ENCODE measurements at places on chromosomes 11 and 22.
A peak's percentile ranks its signal among the peaks of the same experiment; 100 is the strongest.

- DNase-seq: peak; percentile 88
Measured at GRCh38 chr11:2378527-2379210, 1.6 kb downstream of the CD81 start.

DNA sequence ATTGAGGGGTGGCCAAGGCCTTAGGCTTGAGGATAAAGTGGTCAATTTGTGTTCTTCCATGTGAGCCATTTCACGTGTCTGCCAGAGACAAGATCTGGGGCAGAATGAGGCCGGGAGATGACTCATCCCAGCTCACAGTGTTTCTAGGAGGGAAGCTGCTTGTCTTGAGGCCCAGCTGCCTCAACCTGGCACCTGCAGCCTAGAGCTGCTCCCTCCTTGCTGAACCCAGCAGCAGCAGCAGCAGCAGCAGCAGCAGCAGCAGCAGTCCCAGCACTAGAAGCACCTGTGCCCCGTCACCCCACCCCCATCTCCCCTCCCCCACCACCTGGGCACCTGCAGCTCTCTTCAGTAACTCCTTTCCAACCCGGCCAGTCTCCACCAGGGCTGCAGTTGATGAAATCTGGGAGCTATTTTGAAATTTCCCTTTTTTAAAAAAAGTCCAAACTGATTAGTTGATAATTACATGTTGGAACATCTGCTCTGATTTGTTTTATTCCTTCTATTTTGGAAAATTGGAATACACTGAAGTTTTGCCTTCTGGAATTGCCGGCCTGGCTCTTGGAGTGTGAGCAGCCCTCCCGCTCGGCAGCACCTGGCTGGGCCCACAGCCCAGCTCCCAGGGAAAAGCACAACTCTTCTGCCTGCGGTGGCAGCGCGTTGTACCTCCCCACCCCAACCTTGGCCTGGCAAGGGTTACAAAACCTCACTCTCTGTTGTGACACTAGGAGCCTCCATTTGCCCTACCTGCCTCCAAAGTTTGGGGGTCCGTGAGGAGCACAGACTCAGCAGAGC lies 143.5 kb downstream of the NXPE2 start:
- DNase-seq: peak; percentile 28

DNA sequence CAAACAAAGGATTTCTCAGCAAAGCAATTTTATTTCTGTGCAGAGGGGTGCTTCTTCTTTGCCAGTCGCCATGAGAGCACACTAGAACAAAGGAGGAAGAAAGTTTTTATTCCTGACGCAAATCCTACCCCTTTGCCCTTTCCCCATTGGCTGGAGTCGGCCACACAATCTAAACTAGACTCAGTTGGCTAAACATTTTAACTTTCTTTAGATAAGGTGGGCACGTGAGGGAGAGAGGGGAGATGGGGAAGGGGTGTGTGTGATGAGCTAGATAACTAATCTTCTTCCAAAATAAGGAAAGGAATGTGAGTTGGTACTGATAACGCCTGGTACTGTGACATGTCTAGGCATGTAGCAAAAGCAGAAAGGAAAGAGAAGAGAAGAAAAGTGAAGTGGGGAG lies 626 bp downstream of the TRIM22 start:
- DNase-seq: peak; percentile 50

- DNase-seq: peak; percentile 36
Measured at GRCh38 chr11:76850815-76851214, 9.9 kb upstream of the ACER3 start.

GRCh38 chr11:7418906-7419305 lies 66.4 kb upstream of the OLFML1 start:
- DNase-seq: no peak

- DNase-seq: no peak
Measured at GRCh38 chr11:75526192-75526541, 426 bp upstream of the GDPD5 start.

GRCh38 chr11:134958336-134958640 lies 546.2 kb upstream of the B3GAT1 start:
- DNase-seq: no peak

- DNase-seq: no peak
Measured at GRCh38 chr11:101429703-101430540, 153.9 kb downstream of the TRPC6 start.

DNA sequence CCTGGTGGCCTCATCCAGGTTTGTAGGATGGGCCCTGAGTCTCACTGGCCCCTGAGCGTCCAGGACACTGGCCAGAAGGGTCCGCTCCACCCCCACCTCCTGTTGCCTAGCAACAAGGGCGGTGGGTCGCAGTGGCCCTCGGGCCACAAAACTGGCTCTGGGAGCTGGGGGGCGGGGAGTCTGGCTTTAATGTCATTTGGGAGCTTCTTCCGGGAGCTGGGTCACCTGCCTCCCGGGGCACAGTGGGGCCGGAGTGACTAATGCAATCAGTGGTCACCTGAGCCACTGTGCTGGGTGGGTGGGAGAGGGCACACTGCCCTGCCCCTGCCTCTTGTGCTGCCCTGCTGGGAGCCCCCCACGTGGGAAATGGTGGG lies 2.6 kb downstream of the TH start:
- DNase-seq: no peak

DNA sequence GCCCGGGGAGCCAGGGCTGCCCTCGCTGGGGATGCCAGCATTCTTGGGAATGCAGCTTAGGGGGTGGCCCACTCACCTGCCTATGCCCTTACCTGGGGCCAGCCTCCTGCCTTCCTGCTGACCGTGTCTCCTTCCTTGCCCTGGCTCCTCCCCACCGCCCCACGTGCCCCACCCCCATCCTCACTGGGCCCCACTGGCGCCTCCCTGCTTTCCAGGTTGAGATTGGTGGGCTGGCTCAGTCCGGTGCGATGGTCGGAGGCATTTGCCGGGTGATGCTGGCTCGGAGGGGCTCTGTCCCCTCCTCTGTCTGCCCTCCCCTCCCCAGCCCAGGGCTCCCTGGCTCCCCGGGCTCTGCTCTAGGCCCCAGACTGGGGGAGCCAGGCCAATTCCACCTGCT lies 34.1 kb upstream of the GRAMD4 start:
- no peak for DNase-seq

DNA sequence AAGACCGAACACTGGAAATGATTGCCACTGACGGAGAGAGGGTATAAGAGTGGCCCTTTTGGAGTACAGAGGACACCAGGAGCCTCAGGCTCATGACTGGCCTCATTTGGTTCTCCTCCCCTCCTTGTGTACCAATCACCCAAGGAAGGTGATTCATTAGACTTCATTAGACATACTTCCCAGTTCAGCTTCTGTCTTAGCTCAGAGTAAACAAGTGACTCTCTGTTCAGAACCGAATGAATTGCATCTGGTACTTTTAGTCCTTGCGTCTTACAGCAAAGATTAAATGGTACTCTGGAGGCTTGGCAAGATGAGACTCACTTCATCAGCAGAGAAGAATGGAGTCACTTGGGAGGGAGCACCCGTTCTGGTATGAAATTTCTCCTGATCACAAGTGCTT lies 75.2 kb downstream of the ZNRF3 start:
- DNase-seq: peak; percentile 56

DNA sequence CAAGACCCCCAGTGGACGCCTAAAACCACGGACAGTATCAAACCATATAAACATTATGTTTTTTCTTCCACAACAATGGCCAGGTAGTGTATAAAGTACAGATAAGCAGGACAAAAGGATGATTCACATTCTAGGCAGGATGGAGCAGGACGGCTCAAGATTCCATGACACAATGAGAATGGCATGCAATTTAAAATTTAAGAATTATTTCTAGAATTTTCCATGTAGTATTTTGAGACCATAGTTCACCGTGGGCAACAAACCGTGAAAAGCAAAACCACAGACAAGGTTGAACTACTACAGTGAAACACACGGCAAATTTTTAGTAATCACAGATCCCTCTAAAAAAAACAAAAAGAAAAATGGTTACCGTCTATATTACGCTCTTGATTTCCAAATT lies 7.5 kb downstream of the NARS2 start:
- peak; percentile 71 for DNase-seq

- DNase-seq: peak; percentile 7
Measured at GRCh38 chr11:76501526-76502202, 56.8 kb downstream of the EMSY start.

DNA sequence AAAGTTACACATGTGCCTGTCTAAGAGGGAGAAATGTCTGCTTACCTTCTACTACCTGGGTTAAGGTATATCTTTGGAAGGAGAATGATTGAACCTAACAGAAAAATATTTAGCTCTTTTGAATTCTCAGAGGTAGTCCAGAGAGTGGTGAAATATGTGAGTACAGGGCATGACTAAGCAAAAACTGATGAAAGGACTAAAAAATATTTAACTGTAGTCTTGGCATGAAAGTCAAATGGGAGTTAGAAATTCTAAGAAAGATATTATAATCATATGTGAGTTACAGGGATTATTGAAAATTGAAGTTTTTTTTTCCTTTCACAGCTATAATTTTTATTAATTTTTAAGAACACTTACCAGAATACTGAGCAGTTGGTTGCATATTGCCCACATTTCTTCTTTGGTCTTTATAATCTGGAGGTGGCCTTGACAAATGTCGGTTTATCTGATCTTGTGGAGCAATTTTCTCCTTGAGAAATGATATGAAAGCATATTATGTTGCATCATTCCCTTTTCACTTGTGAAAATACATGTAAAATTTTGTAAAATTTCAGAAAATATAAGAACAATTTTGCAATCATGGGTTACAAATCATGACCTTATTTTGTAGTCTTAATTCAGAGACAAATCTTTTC lies 61.4 kb upstream of the MTMR2 start:
- peak; percentile 66 for DNase-seq

DNA sequence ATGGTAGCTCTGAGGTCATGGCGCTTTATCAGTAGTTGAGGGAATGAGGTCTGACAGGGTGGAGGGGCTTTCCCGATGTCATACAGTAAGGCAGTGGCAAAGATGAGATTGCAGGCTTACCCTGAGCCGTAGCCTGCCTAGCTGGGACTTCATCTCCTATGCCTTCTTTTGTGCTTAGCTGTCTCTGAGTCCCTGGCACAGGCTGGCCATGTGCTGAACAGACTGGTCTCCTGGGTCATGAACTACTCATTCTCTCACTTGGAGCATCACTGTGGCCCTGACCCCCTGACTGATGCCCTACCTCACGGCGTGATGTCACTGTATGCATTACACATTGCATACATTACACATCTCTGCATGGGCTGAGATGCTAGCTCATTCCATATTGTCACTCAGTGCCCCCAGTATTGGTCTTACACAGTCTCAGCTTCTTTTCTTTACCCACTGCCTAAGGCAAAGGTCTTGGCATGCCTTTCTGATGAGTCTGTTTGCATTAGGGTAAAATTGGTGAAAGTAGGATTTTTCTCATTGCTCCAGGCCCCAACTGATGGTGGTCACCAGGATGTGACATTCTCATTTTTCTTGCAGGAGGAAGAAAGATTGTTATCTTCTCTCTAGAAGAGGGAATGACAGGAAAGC lies 389.4 kb upstream of the CADM1 start:
- DNase-seq: no peak
